ENCODE measurements at places on chromosomes 3 and 15.
A peak's percentile ranks its signal among the peaks of the same experiment; 100 is the strongest.

DNA sequence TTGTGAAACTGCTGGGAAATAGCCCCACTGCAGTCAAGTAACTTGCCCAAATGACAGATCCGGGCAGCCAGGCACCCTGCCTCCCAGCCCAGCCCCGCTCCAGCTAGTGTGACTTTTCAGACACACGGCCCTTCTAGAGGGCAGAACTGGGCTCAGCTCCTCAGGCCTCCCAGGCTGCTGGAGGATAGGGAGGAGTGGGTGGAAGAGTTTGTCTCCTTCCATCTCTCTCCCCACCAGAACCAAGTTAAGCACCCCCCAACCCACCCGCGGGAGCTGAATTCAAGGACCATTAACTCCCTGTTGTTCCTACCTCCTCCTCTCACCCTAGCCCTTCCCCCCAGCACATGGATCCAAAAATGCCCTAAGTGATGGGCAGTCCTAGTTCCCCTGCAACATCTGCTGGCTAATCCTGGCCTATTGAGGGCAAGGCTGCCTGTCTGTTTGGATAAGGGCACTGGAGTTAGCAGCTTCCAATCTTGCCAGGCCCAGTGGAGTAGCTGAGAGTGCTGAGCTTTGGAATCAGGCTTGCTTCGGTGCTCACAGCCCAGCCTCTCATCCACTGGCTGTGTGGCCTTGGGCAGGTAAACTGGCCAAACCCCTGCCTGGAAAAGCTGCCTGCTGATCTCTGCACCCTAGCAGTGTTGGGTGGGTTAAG lies 3.1 kb downstream of the CCDC33 start:
- no peak overlapping the region for H3K27ac ChIP-seq
- H3K27me3 ChIP-seq, result no peaks in the 10 kb centered on the region
- H3K4me3 ChIP-seq, result no peak overlapping the region
- no peak for DNase-seq
- no peaks in the 10 kb centered on the region for H3K4me1 ChIP-seq

- H3K27ac ChIP-seq, result no peak overlapping the region
- H3K27me3 ChIP-seq, result no peaks in the 10 kb centered on the region
- no peaks in the 10 kb centered on the region for H3K36me3 ChIP-seq
Measured at GRCh38 chr3:163347944-163348343, 1730.4 kb downstream of the SI start.

DNA sequence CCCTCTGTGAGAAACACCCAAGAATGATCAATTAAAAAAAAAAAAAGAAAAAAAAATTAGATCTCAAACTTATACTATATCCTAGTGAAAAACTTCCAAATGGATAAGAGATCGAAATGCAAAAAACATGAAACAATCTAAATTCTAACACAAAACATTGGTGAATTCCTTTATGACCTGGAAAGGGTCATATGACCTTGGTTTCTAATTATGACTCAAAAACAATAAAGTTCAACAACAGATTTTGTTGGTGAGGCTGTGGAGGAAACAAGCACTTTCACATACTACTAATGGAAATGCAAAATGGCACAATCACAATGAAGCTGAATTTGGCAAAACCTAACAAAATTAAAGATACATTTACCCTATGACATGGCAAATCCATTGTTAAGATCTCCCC lies 45.3 kb downstream of the HSPBAP1 start:
- no peak for DNase-seq
- no peak overlapping the region for H3K4me3 ChIP-seq
- no peaks in the 10 kb centered on the region for H3K27me3 ChIP-seq
- H3K36me3 ChIP-seq, result peaks cover 6% of the 10 kb centered on the region
- H3K27ac ChIP-seq, result no peak overlapping the region

GRCh38 chr3:168091941-168092340 lies 3.8 kb downstream of the GOLIM4 start:
- no peak overlapping the region for H3K27ac ChIP-seq
- no peaks in the 10 kb centered on the region for H3K36me3 ChIP-seq
- H3K4me1 ChIP-seq, result peaks cover 15% of the 10 kb centered on the region
- H3K4me3 ChIP-seq, result no peak overlapping the region
- DNase-seq, result no peak

- H3K36me3 ChIP-seq, result no peaks in the 10 kb centered on the region
- no peak overlapping the region for H3K4me3 ChIP-seq
- no peak overlapping the region for H3K27ac ChIP-seq
- no peaks in the 10 kb centered on the region for H3K27me3 ChIP-seq
Measured at GRCh38 chr3:188720636-188721035, 451.1 kb upstream of the TPRG1 start.

- no peaks in the 10 kb centered on the region for H3K27me3 ChIP-seq
- H3K36me3 ChIP-seq, result no peaks in the 10 kb centered on the region
- H3K4me1 ChIP-seq, result peaks cover 17% of the 10 kb centered on the region
- DNase-seq, result no peak
- no peak overlapping the region for H3K4me3 ChIP-seq
Measured at GRCh38 chr15:60901647-60902046, 327.5 kb downstream of the RORA start.

DNA sequence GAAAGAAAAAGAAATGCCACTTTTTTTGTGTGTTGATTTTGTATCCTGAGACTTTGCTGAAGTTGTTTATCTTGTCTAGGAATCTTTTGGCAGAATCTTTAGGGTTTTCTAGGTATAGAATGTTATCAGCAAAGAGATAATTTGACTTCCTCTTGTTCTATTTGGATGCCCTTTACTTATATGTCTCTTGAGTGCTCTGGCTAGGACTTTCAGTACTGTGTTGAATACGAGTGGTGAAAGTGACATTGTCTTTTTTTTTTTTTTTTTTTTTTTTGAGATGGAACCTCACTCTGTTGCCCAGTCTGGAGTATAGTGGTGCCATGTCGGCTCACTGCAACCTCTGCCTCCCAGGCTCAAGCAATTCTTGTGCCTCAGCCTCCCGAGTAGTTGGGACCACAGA lies 64.7 kb upstream of the NPHP3 start:
- H3K36me3 ChIP-seq, result no peaks in the 10 kb centered on the region
- H3K4me3 ChIP-seq, result no peak overlapping the region
- H3K27ac ChIP-seq, result no peak overlapping the region
- DNase-seq, result no peak
- no peaks in the 10 kb centered on the region for H3K4me1 ChIP-seq

GRCh38 chr15:98878172-98878571 lies 129.4 kb downstream of the PGPEP1L start:
- no peaks in the 10 kb centered on the region for H3K27me3 ChIP-seq
- no peak overlapping the region for H3K27ac ChIP-seq
- H3K4me1 ChIP-seq, result no peaks in the 10 kb centered on the region
- no peak for DNase-seq
- no peaks in the 10 kb centered on the region for H3K36me3 ChIP-seq

DNA sequence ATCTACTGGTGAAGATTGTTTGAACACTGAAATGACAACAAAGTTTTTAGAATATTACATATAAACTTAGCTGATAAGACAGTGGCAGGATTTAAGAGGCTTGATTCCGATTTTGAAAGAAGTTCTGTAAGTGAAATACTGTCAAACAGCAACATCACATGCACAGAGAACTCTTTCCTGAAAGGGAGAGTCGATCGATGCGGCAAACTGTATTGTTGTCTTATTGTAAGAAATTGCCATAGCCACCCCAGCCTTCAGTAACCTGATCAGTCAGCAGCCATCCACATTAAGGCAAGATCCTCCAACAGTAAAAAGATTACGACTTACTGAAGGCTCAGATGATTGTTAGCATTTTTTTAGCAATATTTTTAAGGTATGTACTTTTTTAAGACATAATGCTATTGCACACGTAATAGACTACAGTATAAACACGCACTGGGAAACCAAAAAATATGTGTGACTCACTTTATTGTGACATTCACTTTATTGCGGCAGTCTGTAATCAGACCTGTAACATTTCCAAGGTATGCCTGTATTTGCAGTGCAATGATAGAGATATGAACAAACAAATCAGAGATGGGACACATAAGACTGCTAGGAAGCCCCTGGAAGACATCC lies 225.6 kb upstream of the UBE2E1 start:
- no peaks in the 10 kb centered on the region for H3K27me3 ChIP-seq
- H3K4me1 ChIP-seq, result no peaks in the 10 kb centered on the region
- no peak overlapping the region for H3K4me3 ChIP-seq
- DNase-seq, result no peak
- no peaks in the 10 kb centered on the region for H3K36me3 ChIP-seq

GRCh38 chr15:73800662-73801345 lies 47.7 kb upstream of the INSYN1 start:
- H3K4me3 ChIP-seq, result no peak overlapping the region
- no peaks in the 10 kb centered on the region for H3K36me3 ChIP-seq
- DNase-seq, result no peak
- H3K27me3 ChIP-seq, result no peaks in the 10 kb centered on the region
- no peak overlapping the region for H3K27ac ChIP-seq

GRCh38 chr3:159872374-159873109 lies 116.1 kb upstream of the IL12A start:
- H3K4me3 ChIP-seq, result no peak overlapping the region
- no peak for DNase-seq
- H3K36me3 ChIP-seq, result no peaks in the 10 kb centered on the region
- no peak overlapping the region for H3K27ac ChIP-seq

GRCh38 chr3:158781849-158782248 lies 20.0 kb upstream of the MFSD1 start:
- no peak overlapping the region for H3K27ac ChIP-seq
- no peak overlapping the region for H3K4me3 ChIP-seq
- DNase-seq, result no peak
- H3K27me3 ChIP-seq, result no peaks in the 10 kb centered on the region

- no peaks in the 10 kb centered on the region for H3K27me3 ChIP-seq
- no peak for DNase-seq
- H3K4me1 ChIP-seq, result no peaks in the 10 kb centered on the region
- no peak overlapping the region for H3K27ac ChIP-seq
Measured at GRCh38 chr3:182028081-182028480, 316.4 kb downstream of the SOX2 start.

- no peaks in the 10 kb centered on the region for H3K27me3 ChIP-seq
- H3K4me1 ChIP-seq, result no peaks in the 10 kb centered on the region
- no peak for DNase-seq
- no peaks in the 10 kb centered on the region for H3K36me3 ChIP-seq
- no peak overlapping the region for H3K4me3 ChIP-seq
Measured at GRCh38 chr3:153495422-153495821, 333.4 kb downstream of the RAP2B start.

GRCh38 chr3:10340476-10340875 lies 19.6 kb upstream of the SEC13 start:
- H3K27me3 ChIP-seq, result no peaks in the 10 kb centered on the region
- H3K4me1 ChIP-seq, result no peaks in the 10 kb centered on the region
- no peak for DNase-seq
- no peak overlapping the region for H3K27ac ChIP-seq
- H3K4me3 ChIP-seq, result no peak overlapping the region

- DNase-seq, result peak; percentile 68
- H3K4me3 ChIP-seq, result peak overlapping the region; percentile 95
- H3K4me1 ChIP-seq, result peaks cover 80% of the 10 kb centered on the region
- H3K36me3 ChIP-seq, result no peaks in the 10 kb centered on the region
- H3K27ac ChIP-seq, result peak overlapping the region; percentile 71
- no peaks in the 10 kb centered on the region for H3K27me3 ChIP-seq
Measured at GRCh38 chr3:71723452-71724170, 1.6 kb downstream of the EIF4E3 start.

DNA sequence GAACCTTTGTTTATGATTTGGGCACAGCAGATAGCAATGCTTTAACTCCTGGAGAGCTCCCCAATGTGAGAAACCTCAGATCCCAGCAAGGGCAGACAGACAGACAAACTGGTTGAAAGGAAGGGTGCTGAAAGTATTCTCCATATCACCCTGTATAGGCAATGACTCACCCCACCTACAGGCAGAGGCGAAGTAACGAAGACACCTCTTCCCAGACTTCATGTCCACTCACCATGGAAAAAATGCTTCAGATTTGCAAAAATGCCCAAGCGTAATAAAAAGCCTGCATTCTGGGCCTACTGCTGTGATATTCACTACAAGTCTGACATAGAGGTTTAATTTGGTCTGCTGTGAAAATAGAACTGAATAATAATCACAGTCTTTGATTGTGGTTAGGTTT lies 50.5 kb downstream of the THBS1 start:
- no peak overlapping the region for H3K27ac ChIP-seq
- no peaks in the 10 kb centered on the region for H3K36me3 ChIP-seq
- no peaks in the 10 kb centered on the region for H3K27me3 ChIP-seq
- peaks cover 52% of the 10 kb centered on the region for H3K4me1 ChIP-seq
- H3K4me3 ChIP-seq, result no peak overlapping the region

GRCh38 chr3:193488741-193489140 lies 66.0 kb downstream of the ATP13A4 start:
- no peaks in the 10 kb centered on the region for H3K4me1 ChIP-seq
- no peaks in the 10 kb centered on the region for H3K36me3 ChIP-seq
- no peak for DNase-seq
- no peak overlapping the region for H3K27ac ChIP-seq
- H3K4me3 ChIP-seq, result no peak overlapping the region
- no peaks in the 10 kb centered on the region for H3K27me3 ChIP-seq

- H3K4me3 ChIP-seq, result no peak overlapping the region
- H3K36me3 ChIP-seq, result no peaks in the 10 kb centered on the region
- H3K27ac ChIP-seq, result no peak overlapping the region
- H3K27me3 ChIP-seq, result no peaks in the 10 kb centered on the region
Measured at GRCh38 chr15:99476413-99477222, 89.2 kb upstream of the MEF2A start.

DNA sequence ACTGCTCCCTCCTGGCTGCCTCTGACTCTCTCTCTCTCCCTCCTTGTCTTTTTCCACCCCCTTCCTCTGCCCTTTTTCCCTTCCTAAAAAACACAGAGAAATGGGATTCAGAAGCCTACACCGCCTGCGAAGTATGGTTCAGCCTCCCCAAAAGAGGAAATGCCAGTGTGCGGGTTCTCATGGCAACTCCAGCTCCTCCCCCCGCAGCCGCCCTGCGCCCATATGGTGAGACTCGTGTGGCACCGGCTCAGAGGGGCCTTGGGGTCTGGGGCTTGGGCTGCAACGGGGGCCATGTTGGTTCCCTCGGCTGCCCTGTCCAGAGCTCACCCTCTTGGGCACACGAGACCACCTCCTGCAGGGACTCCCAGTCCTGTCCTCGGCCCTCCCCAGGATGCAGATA lies 23.6 kb upstream of the LINGO1 start:
- no peak overlapping the region for H3K27ac ChIP-seq
- H3K27me3 ChIP-seq, result peaks cover 3% of the 10 kb centered on the region
- no peak overlapping the region for H3K4me3 ChIP-seq
- H3K36me3 ChIP-seq, result no peaks in the 10 kb centered on the region

- H3K27ac ChIP-seq, result no peak overlapping the region
- no peaks in the 10 kb centered on the region for H3K27me3 ChIP-seq
- DNase-seq, result no peak
- no peak overlapping the region for H3K4me3 ChIP-seq
Measured at GRCh38 chr3:79994397-79994796, 226.6 kb upstream of the ROBO1 start.

GRCh38 chr15:81942157-81942556 lies 103.7 kb downstream of the MEX3B start:
- H3K4me1 ChIP-seq, result no peaks in the 10 kb centered on the region
- no peak overlapping the region for H3K4me3 ChIP-seq
- H3K27me3 ChIP-seq, result no peaks in the 10 kb centered on the region
- H3K27ac ChIP-seq, result no peak overlapping the region
- no peak for DNase-seq

DNA sequence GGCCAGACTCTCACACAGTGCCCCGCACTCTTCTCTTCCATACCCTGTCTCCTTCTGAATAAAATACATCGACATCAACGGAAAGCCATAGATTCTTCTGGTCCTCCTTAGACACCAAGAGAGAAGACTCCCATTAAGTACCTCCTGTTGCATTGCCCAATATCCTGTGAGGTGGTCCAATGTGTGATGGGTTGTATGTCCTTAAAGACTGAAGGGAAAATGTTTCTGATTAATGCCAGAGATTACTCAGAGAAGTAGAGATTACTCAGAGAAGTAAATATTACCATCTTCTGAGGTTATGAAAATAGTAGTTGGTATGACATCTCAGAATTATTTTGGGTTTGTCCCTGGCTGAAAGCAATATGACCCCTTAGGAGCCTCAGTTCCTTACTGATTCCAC lies 60.8 kb upstream of the GALNT15 start:
- no peaks in the 10 kb centered on the region for H3K4me1 ChIP-seq
- DNase-seq, result no peak
- no peaks in the 10 kb centered on the region for H3K27me3 ChIP-seq
- H3K4me3 ChIP-seq, result no peak overlapping the region

Measured in CD4-positive, alpha-beta memory T cell (primary cell).